ENCODE measurements at places on chromosomes 3 and 15.

DNA sequence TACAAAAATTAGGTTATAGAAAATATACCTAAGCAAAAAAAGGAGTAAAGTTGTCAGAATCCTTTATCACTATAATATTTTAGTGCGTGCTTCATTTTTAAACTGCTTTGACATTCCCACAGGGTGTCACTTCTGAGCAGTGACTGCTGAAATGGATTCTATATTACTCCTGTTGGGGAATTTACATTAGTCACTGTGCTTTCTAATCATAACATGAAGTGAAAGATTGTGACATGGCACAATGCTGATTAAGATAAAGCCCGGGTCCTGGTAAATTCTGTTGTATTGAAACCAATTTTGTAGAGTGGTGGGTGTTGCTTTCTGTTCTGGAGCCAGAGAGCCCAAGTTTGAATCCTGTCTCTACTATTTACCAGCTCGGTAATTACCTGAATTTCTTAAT is 36.4 kb upstream of the EHHADH start:
- DNase-seq: no peak

- DNase-seq: no peak
Observed at GRCh38 chr3:143309705-143310104, 190.1 kb downstream of the CHST2 start.

GRCh38 chr3:186166036-186166435 is 57.1 kb upstream of the ETV5 start:
- DNase-seq: no peak

DNA sequence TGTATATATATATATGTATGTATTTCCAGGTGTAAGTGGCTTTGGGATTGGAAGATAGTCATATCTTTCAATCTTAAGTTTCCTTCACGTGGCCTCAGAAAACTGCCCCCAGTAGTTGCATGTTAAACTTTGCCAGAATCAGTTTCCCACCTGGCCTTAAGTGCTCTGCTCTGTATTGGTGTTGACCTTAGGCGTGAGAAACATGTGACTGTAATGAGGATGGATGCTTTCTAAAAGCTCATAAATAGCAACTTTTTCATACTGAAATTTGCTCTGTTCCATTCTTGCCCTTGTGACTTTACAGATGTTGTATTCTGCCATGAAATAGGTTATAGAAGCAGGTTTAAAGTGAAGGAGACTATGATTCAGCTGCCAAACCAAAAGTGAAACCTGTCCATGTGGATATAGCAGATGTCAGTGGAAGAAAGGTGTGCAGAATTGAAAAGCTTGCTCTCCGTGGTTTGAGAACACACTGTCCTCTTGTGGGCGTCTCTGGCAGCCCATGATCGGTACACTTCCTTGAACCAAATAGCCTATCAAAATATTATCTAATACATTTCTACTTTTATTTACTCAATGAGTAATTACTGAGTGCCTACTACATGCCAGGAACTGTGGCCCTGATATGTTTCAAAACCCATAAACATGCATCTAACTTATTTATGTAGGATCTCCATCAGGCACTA is 15.8 kb downstream of the SCG5 start:
- no peak for DNase-seq

DNA sequence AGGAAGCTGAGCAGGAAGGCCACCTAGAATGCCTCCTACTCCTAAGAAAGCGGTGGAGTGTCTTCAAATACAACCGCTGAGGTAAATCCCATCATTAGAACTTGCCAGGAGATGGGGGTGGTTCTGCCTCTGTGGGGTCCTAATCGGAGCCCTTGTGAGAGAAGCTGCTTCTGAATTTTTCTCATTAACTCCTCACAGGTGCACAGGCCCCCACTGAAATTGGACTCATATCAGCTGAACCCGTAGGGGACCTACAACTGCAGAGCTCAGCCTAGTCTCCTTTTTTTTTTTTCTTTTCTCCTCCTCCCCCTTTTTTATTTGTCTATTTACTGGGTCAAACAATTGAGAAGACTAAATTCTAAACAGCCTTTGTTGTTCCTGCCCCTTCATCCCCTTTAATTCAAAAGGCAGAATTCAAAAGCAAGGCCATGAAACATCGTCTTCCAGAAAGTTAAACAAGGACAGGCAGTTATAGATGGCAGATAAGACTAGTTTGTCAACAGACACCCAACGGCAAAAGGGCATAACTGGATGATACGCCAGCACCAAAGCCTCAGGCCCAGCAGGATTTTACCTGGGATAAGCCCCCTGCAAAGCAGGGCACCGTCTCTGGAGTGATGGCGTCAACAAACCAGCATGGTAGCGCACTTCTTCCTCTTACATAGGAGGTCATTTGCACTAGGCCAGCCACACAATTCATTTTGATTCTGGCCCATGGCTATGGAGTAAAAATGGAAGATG is 213.7 kb upstream of the HES1 start:
- DNase-seq: no peak

DNA sequence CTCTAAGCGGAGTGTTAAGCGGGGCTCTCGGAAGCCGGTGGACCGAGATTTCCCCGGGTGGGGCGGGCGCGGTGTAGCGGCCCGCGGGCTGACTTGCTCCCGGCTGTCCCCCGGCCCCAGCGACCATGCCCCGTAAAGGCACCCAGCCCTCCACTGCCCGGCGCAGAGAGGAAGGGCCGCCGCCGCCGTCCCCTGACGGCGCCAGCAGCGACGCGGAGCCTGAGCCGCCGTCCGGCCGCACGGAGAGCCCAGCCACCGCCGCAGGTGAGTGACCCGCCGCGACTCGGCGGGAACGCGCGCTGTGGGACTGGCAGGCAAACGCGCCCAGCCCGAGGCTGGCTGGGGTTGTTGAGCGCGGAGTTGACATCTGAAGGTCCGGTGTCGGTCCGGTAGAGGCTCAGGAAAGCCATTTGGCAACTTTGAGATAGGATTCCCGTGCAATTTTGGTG is 1.3 kb downstream of the SMC4 start:
- no peak for DNase-seq

GRCh38 chr3:115996420-115997108 is 373.3 kb downstream of the GAP43 start:
- DNase-seq: no peak

Measured in Ammon's horn (tissue), 1 donor.